ENCODE measurements at places on chromosomes 13 and 19. TPM values are rescaled to one million over a fixed set of nuclear protein-coding genes. Genes with fewer than 3 reads are reported as not detected.

- ATAC-seq = no peak
These were observed 232.0 kb downstream of the B3GLCT start for GRCh38 chr13:31431722-31432137.

- no peak for ATAC-seq
These were observed 162.5 kb downstream of the OLFM4 start for GRCh38 chr13:53191091-53191490.

- ATAC-seq = no peak
These were observed 140.9 kb downstream of the TBC1D4 start for GRCh38 chr13:75341028-75341427.

Gene NCR1
- total RNA-seq = not detected

DNA sequence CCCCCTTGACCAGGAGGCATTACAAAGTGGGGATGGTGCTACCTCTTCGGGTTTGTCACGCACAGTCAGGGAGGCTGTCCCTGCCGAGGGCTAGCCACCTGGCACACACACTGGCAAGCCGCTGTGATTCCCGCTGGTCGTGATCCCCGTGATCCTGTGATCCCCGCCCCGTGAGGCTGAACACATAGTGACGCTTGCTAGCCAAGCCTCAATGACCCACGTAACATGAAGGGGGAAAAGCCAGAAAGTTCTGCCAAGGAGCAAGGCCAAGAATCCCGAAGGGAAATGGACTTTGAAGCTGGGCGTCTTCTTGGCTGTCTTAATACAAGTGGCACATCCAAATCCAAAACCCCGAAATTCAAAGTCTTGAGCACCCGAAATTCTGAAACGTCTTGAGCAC, 13.7 kb downstream of the LDLR start:
- no peak for ATAC-seq

GRCh38 chr19:12295191-12295590, 508 bp upstream of the ZNF44 start:
- no peak for ATAC-seq

GRCh38 chr13:25806264-25806974, 245.4 kb downstream of the SHISA2 start:
- no peak for ATAC-seq

GRCh38 chr13:40982772-40983171, 36.3 kb downstream of the ELF1 start:
- ATAC-seq = no peak

Data from gastroesophageal sphincter (tissue), 4 donors.